KG1 (cell line): ENCODE measurements at places on chromosomes 11 and 22.

GRCh38 chr11:117668321-117668751 is 128.7 kb downstream of the DSCAML1 start:
- DNase-seq, result no peak

DNA sequence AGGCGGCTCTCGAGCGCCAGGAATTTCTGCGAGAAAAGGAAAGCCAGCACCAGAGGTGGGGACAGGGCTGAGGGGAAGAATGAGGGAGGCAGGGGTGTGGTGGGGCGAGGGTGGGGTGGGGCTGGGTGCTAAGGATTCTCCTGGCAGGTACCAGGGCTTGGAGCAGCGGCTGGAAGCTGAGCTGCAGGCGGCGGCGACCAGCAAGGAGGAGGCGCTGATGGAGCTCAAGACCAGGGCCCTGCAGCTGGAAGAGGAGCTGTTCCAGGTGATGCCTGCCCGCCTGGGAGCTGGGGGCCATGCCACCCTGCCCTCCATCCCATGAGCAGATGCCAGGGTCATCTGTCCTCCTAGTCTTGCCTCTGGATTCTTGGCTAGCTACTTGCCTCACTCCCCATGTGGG is 9.4 kb downstream of the CCDC88B start:
- DNase-seq, result no peak

DNA sequence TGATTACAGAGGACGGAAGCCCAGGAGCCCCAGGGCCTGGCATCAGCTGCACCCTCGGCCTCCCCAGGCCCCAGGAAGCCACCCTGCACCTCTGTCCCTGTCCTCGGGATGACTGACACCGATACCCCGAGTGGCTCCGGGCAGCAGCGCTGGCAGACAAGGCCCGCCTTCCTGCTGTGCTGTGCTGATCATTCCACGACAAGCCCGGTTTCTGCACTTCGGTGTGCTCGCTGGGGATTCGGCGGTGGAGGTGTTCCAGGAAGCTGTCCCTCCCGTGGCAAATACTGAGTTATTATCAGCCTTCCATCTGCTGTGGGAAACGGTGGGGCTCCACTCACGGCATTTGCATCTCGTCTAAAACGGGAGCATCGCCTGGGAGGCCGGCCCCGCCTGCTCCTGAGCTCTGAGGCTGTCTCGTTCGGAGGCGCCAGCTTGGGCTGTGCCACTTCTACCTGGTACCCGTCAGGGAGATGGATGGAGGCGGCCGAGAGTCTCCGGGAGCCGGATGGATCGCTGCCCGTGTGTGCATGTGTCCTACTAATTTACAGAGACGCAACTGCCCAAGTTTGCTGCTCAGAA is 506.1 kb downstream of the BRD1 start:
- no peak for DNase-seq

GRCh38 chr11:68312117-68312779 is at the start of gene LRP5:
Gene LRP5, plus strand, starts transcription at chr11:68312591. Its CDS starts 124 bp downstream, at chr11:68312715.
- DNase-seq, result no peak

DNA sequence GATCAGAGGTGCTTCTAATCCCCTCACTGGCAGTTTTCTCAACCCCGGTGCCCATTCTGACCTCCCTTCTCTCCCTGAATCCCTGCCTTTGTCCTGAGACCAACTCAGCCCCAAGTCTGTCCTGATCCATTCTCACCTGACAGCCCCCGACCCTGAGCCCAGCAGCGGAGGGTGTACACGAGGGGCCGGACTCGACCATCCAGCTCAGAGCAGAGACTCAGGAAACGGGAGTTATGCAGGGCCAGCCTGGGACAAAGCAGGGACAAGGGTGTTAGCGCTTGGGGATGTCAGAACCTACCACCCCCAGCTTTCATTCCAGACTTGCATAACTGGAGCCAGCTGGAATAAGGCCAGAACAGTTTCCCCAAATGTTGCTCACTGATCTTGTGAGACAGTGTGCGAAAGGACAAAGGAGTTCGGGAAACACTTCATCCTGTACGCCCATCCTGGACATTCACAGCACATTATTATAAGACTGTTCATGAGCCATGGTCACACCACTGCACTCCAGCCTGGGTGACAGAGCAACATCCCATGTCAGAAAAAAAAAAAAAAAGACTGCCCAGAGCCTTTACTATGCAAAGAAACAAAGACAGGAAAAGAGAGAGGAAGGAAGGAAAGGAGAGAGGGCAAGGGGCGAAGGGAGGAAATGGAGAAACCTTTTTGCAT is 3.5 kb upstream of the EEF1G start:
- DNase-seq, result no peak

DNA sequence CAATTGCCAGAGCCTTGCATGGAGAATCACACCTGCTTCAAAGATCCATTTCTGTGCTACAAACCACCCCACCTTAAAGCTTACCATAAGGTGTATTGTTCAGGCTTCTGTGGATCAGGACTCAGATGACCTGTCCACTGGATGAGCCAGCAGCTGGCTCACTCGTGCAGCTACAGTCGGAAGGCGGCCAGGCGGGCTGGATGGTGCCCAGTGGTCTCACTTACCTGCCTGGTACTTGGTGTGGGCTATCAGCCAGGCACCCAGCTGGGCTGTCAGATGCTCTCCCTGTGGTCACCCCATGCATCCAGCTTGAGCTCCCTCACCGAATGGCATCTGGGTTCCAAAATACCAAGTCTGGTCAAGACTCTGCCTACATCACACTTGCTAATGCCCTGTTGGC is 10.9 kb upstream of the APOBEC3B start:
- no peak for DNase-seq

GRCh38 chr22:37500745-37501609 is 14.8 kb upstream of the MFNG start:
- DNase-seq, result no peak

- no peak for DNase-seq
Measured at GRCh38 chr11:95512177-95512576, 277.4 kb downstream of the FAM76B start.

- DNase-seq, result no peak
Measured at GRCh38 chr22:49305966-49306631, 521.6 kb downstream of the BRD1 start.

DNA sequence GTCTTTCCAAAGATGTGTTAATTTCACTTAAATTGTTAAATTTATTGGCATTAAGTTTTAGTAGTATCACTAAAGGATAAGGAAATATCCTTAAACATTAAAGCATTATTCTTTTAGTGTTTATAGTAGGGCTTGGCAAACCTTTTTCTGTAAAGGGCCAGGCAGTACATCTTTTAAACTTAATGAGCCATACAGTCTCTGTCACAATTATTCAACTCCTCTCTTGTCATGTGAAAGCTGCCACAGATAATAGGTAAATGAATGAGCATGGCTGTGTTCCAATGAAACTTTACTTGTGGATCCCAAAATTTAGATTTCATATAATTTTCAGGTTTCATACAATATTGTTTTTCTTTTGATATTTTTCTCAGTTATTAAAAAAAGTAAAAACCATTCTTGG is 268.2 kb upstream of the C11orf87 start:
- no peak for DNase-seq

DNA sequence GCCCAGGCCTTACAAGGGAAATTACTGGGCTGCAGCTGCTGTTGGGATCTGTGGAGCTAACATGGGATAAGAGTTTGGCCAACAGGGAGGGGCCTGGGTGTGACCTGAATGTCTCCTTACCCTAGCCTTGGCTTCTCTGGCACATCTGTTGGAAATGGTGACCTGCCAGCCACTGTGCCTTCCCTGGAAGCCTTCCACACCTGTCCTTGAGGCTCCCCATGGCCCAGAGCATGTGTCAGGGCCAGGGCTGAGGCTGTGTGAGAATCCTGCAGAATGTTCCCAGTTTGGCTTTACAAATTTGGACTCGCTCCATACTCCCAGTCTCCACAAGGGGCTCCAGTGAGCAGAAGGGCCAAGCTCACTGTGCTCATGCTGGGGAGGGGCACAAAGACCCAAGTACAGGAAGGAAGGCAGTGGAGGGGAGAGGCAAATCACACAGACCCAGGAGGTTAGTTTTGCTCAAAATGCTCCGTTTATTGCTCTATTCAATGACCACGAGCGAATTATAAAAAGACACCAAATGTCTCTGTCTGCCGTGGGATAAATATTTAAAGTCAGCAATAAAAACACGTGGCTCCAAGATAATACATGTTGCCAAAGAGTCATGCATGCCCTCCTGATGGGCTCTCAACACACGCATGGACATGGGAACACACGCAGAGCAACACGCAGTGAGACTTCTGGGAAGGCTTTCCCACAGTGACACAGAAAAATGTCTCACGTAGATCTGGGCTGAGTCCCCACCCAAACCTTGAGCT is 1.7 kb upstream of the IGSF22 start:
- no peak for DNase-seq

- DNase-seq, result no peak
Measured at GRCh38 chr11:65864706-65865471, 4.7 kb downstream of the MUS81 start.

GRCh38 chr11:47923667-47924066 is 56.7 kb upstream of the PTPRJ start:
- DNase-seq, result no peak

DNA sequence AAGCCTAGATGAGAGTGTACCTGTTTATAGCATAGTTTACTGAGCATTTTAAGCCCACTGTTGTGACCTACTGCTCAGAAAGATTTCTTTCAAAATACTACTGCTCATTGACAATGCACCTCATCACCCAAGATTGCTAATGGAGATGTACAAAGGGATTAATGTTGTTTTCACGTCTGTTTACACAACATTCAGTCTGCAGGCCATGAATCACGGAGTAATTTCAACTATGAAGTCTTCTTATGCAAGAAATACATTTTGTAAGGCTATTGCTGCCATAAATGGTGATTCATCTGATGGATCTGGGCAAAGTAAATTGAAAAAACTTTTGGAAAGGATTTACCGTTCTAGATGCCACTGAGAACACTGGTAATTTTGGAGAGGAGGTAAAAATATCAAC is 112.9 kb downstream of the KIF18A start:
- DNase-seq, result no peak

DNA sequence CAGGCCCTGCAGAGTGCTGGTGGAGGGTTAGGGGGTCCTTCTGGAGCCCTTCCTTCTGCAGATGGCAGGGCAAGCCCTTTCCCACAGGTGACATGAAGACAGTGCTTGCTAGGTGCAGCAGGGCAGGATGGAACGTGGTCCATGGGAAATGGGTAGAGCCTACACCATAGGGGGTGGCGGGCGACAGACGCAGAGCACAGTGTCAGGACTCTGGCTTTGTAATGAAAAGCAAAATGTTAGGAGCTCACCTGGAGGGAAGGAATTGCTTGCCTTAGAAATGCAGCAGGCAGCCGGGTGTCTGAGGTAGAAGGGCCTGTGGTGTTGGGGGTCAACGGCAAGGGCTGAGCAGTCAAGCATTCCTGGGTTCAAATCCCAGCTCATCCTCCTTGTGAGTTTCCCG is 54.9 kb downstream of the ARHGAP8 start:
- DNase-seq, result no peak

DNA sequence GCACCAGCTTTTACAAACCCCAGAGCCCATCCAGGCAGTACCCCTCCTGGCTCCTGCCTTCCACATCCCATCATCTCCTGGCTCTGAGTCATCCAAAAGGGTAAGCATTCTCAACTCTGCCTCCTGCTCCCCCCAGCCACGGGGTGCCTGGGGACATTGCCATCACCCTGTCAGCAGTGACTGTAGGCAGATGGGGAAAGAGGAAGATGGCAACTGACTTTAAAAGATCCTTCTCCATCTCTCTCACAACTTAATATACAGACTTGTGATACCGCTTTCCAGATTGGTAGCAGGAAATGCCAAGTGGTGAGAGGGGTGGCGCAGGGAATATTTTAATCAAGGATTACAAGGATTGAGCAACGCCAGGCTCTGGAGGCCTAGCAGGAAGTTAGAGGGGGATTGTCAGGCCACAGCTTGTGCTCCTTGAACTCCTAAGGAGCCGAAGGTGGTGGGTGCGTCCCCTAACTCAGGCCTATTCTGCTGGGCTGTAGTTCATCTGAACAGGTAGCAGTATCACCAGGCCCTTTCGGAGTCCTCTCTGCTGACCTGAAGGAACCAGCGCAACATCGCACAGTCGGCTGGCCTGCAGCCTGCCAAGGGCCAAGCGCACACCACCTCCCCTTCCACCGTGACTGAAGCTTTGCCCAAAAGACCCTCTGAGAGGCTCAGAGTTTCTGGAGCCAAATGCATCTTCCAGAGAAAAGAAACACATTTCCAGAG is 83.3 kb downstream of the ZC3H12C start:
- DNase-seq, result no peak

GRCh38 chr11:112129656-112130055 is 34.2 kb downstream of the IL18 start:
- no peak for DNase-seq

DNA sequence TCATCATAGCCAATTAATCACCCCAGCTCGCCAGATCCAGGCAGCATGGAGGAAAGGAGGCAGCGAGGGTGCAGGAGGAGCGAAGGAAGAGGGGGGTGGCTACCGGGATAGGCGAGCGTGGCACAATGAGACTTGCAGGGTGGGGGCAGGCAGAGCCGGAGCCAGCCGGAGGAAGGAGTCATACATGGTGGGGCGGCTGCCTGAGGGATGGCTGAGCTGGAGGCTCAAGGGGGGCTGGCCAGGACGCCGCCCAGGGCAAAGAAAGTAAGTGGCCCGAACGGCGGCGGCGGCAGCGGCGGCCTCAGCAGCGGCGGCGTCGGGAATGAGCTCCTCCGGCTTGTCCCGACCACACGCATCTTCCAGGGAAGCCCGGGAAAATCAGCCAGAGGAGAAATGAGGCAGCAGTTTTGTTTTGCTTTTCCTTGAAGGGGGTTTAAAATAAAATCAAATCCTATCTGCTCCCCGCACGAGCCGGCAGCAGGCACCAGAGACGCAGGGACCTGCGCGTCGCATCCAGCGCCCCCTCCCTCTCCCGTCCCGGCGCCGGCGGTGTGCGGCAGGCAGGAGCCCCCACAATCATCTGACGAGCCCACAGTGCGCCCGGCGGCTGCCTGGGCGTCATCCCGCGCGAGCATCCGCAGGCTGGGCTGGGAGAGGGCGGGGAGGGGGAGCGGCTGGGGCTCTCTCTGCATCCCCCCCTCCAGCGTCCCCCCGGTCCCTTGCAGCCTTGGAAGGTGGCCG is 263.6 kb downstream of the CTTN start:
- no peak for DNase-seq

- no peak for DNase-seq
Measured at GRCh38 chr11:21426931-21427330, 757.5 kb downstream of the NELL1 start.

DNA sequence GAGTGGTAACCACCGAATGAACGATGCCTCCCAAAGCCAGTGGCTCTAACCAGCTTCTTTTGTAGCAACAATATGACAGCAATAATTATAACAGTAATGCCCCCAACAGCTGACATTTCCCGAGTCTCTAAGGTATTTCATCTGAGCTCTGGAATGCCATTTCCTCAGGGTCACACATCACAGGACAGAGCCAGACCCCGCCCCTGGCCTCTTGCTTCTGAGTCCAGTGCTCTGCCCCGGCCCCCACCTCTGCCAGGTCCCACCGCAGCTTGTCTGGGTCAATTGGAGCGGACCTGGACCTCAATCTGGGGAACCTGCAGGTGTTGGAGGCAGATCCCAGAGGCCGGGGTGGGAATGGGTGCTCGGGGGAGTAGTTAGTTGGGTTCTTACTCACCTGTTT is 63.8 kb downstream of the IGLL1 start:
- no peak for DNase-seq

DNA sequence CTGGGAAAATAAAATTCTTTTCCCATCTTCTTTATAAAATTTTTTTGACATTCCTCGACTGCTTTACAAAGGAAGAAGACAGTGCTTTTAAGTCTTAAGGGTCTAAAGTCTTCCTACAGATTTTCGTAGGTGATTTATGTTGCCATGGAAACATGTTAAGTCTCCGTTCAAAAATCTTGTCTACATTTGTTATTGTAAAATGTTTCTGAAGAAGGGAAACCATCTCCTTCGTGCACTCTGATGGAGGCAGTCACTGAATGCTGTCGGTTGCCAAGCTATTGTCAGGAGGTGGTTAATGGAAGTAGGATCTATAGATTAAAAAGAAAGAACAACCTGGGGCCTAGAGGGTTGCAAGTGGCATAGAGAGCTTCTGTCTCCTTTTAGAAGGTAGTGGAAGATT is 52.6 kb downstream of the MAP6 start:
- no peak for DNase-seq
